ENCODE measurements at places on chromosomes 5 and 9.
A peak's percentile ranks its signal among the peaks of the same experiment; 100 is the strongest.

DNA sequence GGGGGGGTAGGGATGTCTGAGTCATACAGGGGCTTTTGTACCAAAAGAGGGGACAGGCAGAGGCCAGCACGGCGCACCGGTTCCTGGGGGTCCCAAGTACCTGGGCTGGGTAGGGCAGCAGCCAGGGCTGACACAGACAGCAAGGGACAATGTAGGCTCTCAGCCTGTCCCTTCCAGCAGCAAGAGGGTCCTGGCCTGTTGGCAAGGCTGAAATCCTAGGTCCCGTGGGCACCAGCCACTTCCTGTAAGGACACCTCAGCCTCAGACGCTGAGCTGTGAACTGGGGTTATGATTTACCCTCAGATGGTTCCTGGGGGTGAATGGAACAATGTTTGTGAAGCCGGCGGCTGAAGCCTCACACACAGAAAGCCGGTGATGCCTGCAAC is 41.3 kb downstream of the NACC2 start:
- DNase-seq, result no peak

GRCh38 chr5:120140501-120140900 is 323.6 kb upstream of the PRR16 start:
- DNase-seq, result no peak

GRCh38 chr5:32076699-32077695 is 97.1 kb downstream of the GOLPH3 start:
- peak; percentile 52 for DNase-seq

DNA sequence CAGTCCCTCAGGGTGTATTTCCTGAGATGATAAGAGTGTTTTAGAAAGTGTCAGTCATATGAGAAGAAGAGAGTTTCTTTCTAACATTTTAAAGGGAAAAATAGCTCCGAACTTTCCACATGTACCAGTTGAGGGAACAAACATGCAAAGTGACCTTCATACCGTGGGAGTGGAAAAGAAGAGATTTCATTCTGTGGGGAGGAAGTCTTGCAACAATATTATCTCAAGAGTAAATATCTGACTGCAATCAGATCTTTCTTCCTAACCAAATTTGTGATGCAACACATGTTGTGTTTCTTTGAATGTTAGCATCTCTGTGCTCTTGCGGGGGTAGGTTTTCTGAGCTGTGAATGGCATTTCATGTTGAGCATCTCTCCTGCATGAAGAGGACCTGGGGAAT is 30.6 kb downstream of the ANKRD55 start:
- DNase-seq, result no peak

DNA sequence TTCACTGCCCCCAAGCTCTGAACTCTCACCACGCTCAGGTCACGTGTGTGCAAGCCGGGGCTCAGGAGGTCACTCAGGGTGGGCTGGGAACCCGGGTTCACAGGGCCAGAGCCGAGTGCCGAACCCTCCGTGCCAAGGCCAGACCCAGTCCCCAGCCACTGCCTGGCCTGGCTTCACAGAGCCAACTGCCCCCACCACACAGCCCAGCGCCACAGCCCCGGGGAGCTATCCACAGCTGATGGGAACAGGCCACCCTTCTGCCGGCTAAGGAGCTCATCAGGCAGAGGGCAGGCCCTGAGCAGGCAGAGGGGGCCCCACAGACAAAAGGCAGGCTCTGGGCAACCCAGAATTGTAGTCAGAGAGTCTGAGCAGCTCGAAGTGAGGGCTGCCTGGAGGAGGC is 117.0 kb downstream of the VAV2 start:
- no peak for DNase-seq

- no peak for DNase-seq
Observed at GRCh38 chr5:91379246-91379913, 3.7 kb downstream of the ARRDC3 start.

- no peak for DNase-seq
Observed at GRCh38 chr5:38783011-38783561, 62.7 kb upstream of the OSMR start.

GRCh38 chr5:93995126-93995621 is 253.8 kb upstream of the POU5F2 start:
- DNase-seq, result no peak

DNA sequence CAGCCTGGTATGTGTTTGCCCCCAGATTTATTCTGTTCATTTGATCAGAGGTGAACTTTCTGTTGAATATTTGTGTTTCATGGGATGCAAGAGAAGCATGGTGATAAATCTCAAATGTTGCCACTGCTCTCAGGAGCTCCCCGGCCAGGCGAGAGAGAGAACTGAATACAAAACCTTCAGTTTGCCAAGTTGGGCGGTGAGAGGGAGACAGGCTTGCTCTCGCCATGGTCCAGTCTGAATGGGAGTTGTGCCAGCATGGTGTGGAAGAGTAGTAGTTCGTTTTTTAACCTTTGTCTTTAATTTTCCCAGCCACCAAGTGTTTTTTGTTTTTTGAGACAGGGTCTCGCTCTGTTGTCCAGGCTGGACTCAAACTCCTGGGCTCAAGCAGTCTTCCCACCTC is 2.7 kb downstream of the NTMT1 start:
- no peak for DNase-seq

DNA sequence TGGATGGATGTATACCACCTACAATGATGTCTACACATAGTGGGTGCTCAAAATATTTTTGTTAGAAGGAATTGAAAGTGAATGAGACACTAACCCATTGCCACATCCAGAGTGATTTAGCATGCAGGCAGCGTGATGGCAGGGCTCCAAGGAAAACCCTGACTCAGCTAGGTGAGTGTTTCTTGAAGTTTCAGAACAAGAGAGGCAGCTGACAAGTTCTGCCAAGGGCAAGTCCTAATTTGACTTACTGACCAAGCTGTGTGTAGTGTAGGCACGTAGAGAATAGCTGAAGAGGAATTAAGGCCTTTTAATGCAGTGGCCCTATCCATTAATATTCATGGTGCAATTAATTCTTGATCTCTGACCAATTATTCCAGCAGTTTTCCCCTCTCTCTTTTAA is 107.8 kb upstream of the ATP10B start:
- no peak for DNase-seq

- DNase-seq, result no peak
Observed at GRCh38 chr5:185095-186070, 5.9 kb upstream of the LRRC14B start.

- DNase-seq, result no peak
Observed at GRCh38 chr5:14522721-14523120, 58.9 kb upstream of the OTULINL start.

GRCh38 chr5:5421149-5421960 is 1.1 kb upstream of the ICE1 start:
- peak; percentile 19 for DNase-seq

DNA sequence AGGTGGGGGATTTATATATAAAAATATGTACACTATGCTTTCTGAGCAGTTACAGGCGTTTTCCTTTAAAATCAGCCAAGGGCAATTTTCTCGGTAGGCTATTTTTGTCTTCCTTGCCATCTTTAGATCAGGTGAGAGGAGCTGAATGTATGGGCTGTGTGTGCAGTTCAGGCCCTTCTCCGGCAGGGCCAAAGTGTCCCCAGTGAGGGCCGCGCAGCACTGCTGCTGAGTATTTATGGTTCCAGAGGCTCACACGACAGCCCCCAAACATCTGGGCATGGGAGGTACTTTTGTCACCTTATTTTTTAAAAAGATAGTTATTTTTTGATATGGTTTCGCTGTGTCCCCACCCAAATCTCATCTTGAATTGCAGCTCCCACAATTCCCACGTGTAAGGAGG is 11.5 kb downstream of the GFPT2 start:
- no peak for DNase-seq

GRCh38 chr5:141994511-141995136 is 18.2 kb downstream of the GNPDA1 start:
- no peak for DNase-seq

- DNase-seq, result no peak
Observed at GRCh38 chr9:99118782-99119466, 14.0 kb downstream of the TGFBR1 start.

GRCh38 chr9:105693435-105694189 is 729 bp upstream of the TMEM38B start:
- peak; percentile 34 for DNase-seq

DNA sequence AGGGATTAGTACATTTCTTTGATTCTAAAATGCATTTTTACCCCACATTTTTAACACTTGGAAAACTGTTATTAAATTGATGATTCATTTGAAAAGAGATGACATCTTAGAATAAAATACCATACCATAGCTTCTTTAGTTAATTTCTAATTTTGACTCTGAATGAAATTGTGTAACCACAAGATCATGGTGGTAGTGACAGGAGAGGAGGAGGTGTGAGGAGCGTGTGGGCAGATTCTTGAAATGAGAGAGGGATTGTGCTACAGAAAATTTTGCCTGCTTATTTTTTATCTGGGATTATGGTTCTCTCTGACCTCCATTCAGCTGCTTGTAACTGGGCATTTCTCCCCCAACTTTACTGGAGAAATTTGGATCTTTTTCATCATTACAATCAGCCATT is 173.3 kb upstream of the CLINT1 start:
- no peak for DNase-seq

DNA sequence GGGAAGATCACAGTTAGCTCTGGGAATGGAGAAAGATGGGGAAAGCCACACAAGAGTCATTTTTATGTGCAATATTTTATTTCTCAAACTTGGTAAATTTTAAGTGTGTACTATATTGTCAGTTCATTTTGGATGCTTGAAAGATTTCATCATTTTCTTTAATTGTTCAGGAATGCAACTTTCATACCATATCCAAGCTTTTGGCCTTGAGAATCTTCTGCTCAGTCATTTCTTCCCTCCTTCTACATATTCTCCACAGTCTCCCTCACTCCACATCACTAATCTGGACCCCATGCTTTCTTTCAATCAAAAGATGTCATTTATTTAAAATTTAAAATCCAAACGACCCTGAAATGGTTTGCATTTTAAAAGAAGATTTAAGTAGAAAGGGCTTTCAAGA is 135.4 kb downstream of the FAM114A2 start:
- no peak for DNase-seq

- no peak for DNase-seq
Observed at GRCh38 chr5:143428155-143428554, 24.7 kb upstream of the NR3C1 start.

- DNase-seq, result peak; percentile 85
Observed at GRCh38 chr9:34500623-34501267, 22.0 kb downstream of the ENHO start.

DNA sequence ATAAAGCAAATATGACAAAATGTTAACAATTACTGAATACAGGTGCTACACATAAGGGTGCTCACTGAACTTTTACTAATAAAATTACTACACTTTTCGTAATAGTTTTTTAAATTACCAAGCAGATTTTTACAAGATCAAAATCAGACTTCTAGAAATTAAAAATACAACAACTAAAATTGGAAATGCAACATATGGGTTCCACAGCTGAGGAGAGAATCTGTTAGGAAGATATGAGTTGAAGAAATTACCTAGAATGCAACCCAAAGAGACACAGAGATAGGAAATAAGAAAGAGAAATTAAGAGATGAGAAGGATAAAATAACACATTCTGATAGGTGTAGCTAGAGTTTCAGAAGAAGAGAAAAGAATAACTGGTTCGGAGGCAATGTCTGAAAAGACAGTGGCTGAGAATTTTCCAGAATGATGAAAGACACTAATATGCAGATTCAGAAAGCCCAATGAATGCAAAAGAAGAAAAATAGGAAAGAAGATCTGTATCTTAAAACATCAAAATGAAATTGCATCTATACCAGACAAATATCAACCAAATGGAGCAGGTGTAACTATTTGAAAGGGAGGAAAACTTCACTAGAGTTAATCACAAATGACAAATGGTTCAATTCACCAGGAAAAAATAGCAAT is 95.8 kb downstream of the MAPKAP1 start:
- DNase-seq, result no peak

DNA sequence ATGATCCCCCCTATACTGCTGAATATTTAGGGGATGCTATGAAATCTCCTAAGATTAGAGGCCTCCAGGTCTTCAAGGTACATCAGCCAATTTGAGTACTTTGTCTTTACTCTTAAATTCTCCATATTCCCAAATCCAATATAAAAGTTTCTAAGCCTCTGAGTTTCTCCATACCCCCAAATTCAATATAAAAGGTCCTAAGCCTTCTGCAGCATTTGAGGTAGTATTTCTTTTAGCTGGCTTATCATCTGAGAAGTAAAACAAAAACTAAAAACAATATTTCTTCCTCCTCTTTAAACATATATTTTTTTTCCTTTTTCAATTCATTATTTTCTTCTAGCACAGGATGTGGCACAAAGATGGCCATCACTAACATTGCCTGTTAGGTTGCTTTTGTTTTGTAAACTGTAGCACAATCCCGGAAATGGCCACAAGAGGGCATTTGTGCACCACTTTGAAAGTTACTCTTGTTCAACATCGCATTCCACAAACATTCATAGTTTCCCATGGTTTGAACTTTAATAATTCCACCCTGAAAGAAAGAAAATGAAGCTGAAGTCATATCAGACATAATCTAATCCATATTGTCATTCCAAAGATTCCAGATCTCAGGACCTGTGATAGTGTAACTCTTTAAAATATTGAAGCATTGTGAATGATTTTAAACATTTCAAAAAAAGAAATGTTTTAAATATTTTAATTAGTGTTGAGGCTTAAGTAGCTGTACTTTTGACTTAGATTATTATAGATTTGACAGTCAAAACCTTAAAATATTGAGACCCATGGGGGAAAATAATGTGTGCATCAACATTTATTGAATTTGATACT is 21.0 kb upstream of the SCGB3A2 start:
- DNase-seq, result peak; percentile 74

GRCh38 chr5:139076111-139076510 is 122.1 kb downstream of the SIL1 start:
- DNase-seq, result no peak

GRCh38 chr9:111743275-111743674 is 51.5 kb downstream of the SHOC1 start:
- DNase-seq, result no peak

DNA sequence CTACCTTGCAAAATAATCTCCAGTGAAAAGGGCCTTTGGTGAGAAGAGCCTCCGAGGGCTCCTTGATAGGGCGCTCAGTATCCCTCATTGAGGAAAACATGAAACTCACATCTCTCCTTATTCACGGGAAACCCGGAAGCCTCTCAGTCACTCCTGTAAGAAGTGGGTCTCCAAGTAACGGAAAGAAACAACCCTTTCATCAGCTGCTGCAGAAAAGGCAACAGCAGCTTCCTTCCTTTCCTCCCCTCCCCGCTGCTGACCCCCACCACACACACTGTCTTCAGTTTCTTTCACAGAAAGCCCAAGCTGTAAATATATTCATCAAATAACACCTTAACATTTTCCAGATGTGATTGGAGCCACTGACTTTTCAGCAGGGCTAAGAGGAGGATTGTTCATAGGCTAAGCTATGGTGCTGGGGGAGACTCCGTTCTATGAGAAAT is 81.4 kb downstream of the C9orf152 start:
- no peak for DNase-seq

Measured in cerebellar cortex (tissue), 1 donor.